Thymus (tissue), 14 donors: ENCODE measurements at places on chromosomes 1 and 21.
A peak's percentile ranks its signal among the peaks of the same experiment; 100 is the strongest.

DNA sequence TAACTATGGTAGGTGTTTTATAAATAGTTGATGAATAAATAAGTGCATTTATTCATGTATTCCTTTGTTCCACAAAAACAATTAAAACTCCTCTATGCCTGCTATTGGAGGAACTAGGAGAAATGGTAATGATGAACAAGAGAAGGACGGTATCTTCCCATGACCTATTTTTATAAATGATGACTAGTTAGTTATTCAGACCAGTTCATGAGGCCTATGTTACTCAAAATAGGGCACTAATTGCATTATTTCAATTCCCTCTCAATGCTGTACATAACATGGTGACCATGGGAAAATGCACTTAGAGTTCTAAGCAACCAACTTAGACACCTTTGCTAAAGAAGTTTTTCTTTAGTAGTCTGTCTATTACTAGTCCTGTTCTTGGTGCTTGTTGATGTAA is 53.1 kb downstream of the XCL1 start:
- no peak for DNase-seq

DNA sequence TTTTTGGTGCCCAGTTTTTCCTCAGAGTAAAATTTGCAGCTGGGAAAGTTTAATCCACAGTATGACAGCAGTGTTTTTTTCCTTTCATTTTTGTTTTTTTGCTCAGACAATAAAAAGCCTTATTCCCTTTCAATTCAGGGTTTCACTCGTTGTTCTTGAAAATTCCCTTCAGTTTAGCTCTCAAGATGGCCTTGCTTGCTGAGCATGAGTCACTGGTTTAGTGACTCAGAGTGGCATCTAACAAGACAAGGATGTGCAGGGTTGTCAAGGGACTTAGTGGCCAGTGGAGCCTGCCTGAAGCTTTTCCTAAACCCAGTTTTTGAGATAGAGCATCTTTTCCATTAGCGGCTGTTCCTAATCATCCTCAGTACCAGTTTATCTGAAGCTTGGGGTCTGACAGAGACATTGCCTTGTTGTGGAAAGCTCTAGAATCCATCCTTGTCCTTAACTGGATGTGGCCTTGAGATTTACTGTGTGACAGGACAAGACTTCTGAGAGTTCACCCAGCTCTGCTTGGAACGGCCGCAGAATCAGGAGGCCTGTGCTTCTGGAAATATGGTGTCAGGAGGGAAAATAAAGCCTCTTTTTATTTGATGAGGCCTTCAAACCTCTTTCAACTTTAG is 48.4 kb upstream of the DNAJC6 start:
- no peak for DNase-seq

GRCh38 chr1:108194051-108194450 is 6.1 kb downstream of the SLC25A24 start:
- DNase-seq, result no peak

- no peak for DNase-seq
Observed at GRCh38 chr1:168529518-168529917, 14.3 kb downstream of the XCL2 start.

GRCh38 chr1:7898962-7899361 is 41.7 kb downstream of the TNFRSF9 start:
- no peak for DNase-seq

DNA sequence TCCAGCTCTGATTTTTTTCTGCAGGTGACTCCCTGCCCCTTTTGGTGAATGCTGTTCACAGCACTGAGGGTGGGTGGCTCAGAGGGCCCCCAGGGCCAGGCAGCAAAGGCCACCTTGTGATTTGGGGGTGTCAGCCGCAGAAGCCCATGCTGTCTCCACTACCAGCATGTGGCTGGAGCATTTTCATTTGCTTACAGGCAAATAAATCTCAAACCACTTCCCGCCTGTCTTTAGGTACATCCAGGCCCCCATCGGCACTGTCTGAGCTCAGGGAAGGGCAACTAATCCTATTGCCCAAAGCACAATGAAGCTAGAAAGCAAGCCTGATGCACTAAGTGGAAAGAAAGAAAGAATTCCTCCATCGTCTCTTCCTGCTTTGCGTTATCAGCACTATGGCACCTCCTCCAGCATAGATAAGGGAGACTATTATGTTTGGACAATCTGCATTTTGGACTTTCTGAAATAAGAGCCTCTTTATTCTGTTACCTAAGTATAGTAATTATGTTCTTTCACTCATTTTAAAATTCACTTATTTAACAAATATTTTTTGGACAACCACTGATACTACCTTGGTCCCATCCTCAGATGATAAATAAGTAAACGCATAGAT is 100.5 kb upstream of the TLR5 start:
- DNase-seq, result no peak

GRCh38 chr1:210123924-210124589 is 108.5 kb upstream of the SERTAD4 start:
- DNase-seq, result no peak

GRCh38 chr1:35499652-35500176 is 57.5 kb downstream of the KIAA0319L start:
- DNase-seq, result no peak

GRCh38 chr1:61081686-61082310 is 563 bp upstream of the NFIA start:
- no peak for DNase-seq

DNA sequence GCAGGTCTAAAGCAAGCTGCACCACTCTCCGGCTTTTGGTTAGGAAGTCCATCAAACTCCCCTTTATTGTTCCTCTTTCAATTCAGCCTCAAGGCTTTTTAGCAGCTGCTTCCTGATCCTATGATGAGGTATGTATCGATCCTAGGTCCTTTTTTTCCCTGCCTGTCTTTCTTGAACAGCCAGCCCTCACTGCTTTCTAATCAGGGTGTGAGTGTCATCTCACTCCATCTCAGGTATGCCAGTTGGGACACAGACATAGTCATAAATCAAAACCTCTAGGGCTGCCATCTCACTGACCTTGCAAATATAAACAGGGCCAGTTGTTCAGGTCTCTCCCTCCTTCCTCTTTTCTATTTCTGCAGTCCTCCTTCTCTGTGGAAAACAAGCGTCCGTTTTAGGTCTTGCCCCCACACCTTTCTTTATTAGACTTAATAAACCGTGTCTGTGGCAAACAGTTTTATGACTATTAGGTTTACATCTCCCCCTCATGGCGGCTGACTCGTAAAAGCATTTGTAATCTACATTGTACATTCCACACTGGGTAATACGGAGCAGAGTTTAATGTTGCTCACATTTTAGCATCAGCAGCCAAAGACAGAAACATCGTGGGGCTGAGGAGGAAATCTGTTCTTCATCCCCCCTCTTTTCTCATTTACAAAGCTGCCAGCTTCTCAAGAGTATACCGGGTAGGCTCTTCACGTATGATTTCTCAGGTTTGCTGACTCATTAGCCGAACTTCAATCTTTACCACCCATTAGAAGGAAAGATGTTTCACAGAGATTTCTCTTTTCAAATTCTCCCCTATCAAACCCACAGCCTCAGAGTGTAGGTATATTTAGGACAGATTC is 11.6 kb downstream of the STYXL2 start:
- DNase-seq, result no peak

GRCh38 chr1:55913565-55913964 is 665.8 kb downstream of the PLPP3 start:
- no peak for DNase-seq

DNA sequence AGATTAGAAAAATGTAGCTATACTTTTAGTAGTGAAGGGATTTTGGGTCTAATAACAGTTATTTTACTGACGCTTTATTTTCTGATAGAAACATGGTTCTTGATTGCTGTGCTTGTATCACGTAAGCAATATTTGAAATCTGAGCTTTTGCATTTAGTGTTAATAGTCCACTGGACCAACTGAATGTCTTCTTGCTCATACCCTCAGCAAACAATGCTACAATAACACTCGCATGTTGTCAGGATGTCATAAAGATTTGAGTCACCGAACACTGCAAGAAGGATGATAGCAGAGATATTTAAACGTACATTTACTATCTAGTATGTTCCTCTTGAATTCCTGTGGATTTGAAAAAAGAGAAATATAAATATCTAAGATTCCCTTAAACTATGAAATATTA is 7.5 kb downstream of the DYRK1A start:
- DNase-seq, result no peak

GRCh38 chr1:91736146-91736714 is 149.7 kb downstream of the TGFBR3 start:
- DNase-seq, result no peak

DNA sequence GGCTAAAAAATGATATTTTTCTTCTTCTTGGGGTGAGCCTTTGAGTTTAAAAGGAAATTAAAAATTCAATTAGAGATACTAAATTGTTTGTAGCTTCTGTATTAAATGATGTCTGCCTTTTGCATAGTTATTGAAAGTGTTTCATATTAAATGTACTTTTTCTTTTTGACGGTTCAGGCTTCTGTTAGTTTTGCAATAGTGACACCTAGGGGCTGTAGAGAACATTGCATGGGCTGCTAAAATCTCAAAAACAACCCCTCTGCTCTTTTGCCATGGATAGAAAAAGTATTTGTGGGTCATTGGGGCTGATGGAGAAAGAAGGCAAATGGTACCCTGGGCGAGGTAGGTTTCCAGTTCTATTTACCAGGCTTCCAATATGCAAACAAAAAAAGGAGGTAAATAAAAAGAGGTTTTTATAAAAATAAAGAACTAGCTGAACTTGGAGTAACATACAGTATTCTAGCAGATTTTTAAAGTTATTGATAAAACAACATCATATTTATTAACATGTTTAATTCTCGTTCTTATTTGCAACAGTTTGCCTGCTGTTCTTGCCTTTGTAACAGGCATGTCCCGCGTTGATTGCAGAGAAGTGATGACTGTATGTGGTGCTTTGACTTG is 115.4 kb upstream of the HOOK1 start:
- DNase-seq, result peak; percentile 47

DNA sequence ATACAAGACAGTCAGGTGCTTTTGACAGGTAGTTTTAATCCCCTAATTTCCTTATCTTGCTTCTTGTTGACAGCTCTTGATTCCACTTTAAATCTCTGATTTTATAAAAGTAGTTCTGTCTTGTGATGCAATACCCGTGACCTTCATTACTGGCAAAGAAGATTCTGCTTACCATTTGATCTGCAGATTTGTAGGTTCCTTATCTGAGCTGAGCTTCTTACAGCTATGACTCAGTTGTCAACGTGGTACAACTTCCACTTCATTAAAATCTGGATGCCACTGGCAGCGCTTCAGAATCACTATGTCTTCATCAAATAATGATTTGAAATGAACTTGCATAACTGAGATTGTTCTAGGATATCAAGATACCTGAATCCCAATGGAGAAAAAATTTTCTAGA is 543.6 kb upstream of the B3GALT2 start:
- no peak for DNase-seq

DNA sequence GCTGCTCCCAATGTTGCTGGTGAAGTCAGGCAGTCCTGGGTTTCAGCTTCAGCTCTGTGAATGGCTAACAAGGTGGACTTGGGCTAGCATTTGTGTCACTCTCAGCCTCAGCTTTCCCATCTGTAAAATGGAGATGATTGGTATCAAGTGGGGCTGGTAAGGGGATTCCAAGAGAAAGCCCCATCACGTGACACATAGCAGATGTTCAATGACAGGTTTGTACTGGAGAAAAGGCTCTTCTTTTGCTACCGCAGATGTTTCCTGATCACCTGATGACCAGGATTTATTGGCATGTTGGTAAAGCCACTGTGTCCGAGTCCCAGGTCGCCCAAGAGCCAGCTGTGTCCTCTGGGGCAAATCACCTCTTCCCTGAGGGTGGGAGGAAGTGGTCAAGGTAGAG is 335.0 kb downstream of the MATN1 start:
- DNase-seq, result no peak

DNA sequence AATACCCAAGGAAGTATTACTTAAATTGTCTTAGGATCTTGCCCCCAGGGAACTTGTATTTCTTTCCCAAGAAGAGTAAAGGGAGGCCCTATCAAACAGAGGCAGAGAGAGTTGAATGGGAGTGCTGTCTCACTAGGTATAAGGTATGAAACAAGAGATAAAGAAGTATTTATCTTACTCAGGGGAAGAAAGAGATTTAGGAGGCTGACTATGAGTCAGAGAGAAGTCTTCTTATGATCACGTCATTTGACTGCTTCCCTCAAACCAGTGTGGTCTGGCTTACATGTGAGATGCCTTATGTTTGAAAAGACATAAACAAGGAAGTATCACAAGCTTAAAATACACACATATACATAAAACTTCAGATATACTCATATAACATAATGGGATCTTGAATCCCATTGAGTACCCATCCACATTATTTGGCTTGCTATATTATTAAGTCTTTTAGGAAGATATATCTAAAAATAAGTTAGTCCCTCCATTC is 29.6 kb downstream of the DUSP10 start:
- peak; percentile 51 for DNase-seq

DNA sequence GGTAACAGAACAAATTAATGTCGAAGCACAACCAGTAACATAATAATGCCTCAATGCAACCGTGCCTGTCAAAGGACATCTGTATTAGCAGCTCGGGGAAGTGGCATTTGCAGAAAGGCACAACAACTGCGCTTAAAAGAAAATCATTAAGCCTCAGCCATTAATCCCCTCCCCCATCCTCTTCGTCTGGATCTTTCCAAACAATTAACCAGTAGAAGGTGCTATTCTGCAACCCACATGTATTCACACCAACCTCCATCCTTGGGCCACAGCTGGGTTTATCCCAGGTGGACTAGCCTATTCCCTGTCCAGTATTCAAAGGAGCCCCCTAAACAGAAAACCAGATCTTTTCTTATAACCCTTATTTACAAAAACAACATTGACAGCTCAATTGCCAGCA is 2.6 kb downstream of the RERE start:
- peak; percentile 32 for DNase-seq

DNA sequence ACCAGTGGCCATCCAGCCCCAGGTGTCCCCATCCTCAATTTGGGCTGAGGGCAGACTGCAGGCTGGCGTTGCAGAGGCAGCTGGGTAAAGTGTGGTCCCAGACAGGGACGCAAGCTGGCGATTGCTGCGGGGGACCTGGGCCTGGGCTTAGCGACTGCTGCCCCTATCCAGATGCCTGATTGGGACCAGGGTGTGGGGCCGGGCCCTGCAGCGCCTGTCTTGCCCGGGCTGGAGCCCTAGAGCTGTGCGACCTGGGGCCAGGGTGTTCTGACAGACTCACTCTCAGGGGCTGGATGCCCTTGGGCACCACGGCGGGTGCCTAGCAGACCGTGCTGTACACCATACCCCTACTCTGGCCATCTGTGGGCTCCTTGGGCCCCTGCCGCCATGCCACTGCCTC is 16.2 kb upstream of the FAAP20 start:
- no peak for DNase-seq

- no peak for DNase-seq
Observed at GRCh38 chr1:206142011-206142410, 24.8 kb upstream of the AVPR1B start.

GRCh38 chr1:9782116-9782751 is 41.5 kb downstream of the CLSTN1 start:
- DNase-seq, result no peak

GRCh38 chr21:34611528-34611927 is 3.4 kb downstream of the RCAN1 start:
- DNase-seq, result no peak

DNA sequence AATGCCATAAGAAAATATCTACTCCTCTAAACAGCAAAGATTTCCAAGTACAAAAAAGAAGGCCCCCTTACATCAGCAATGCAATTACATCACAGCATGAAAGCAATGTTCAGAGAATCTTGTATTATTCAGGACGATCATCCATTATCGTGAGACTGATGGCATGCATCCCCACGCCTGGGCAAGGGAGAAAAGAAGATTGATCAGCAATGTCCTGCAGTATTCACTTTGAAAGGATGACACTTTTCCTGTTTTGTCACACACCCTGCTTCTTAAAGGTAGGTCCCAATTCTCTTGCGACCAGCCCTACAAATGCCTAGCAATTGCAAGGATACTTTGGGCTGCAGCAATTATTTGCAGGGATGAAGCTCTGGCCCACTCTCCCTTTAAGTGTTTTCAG is 108.7 kb downstream of the TOMM20 start:
- DNase-seq, result no peak
